ENCODE measurements at places on chromosomes 1 and 21. TPM values are rescaled to one million over a fixed set of nuclear protein-coding genes. Genes with fewer than 3 reads are reported as not detected.

Gene LHX8
- not detected for total RNA-seq

DNA sequence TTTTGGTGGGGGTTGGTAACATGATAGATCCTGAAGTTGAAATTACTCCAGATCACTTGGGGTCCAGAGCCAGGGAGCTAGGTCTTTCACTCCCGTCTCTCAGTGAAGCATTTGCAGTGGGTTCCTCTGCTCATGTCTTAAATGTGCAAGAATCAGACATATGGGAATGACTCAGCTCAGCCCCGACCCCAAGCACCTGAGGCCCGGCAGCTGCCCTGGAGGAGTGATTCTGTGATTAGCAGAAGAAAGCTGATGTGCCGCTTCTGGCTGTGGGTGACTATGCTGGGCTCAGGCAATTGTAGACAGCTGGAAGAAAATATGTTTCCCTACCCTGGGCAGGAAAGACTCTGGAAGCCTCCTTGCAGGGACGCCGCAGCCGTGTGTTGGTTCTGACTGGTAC, 601.7 kb downstream of the NPHP4 start:
- no peak for DNase-seq

- no peak for DNase-seq
Observed at GRCh38 chr1:171345536-171345935, 31.6 kb downstream of the FMO4 start.

- DNase-seq = no peak
Observed at GRCh38 chr21:41655259-41655658, 111.6 kb downstream of the RIPK4 start.

DNA sequence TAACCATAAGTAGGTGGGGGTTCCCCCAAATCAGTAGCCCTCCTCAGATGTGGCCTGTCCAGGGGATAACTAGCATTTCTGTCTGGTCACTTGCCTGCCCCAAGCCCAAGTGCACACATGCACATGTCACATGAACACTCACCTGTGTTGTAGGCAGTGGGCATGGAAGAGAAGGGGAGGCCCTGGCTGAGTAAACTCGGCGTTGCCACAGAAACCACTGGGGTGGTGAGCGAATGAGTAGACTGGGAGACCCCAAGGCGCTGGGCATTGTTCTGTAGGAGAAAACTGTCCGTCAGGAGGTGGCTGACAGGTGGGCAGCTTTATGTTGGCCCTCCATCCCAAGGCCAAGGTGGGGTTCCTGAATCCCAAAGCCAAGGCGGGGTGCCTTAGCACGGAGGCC, 25.6 kb downstream of the MEF2D start:
- no peak for DNase-seq

GRCh38 chr21:36587388-36587787, 107.5 kb upstream of the CLDN14 start:
- DNase-seq = peak; percentile 22

DNA sequence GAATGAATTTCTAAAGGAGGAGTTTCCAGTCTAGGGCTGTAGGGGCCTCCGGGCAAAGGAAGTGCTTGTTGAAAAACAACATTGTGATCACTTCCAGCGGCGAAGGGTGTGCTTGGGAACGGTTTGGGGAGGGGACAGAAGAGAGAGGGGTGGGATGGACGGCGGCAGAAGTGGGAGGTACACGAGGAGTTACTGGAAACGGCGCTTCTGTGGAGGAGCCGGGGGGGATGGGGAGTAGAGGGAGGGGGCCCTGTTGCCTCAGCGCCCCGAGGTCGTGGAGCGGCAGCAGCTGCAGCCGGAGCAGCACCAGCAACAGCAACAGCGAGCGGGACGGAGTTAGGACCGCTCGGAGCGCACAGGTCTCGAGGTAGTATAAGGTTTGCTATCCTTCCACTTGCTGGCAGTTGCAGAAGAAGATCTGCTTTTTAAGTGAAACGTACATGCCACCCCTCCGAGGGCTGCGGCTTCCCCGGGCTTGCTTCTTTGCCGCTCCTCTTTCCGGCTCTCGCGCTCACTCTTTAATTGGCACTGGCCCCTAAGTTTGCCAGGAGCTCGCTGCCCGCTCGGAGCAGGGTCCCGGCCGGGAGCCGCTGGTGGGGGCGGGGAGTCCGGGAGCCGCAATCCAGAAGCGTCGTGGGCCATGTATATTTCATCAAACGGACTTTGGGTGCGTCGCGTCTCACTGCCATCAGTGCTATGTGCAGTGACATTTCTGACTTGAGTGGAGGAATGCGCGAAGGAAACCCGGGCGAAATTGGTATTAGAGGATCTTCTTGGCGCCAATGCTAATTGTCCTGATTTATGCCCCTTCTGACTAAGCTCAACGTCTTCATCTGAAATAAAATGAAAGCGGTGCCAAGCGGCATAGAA, 771 bp upstream of the NTNG1 start:
- peak; percentile 48 for DNase-seq

DNA sequence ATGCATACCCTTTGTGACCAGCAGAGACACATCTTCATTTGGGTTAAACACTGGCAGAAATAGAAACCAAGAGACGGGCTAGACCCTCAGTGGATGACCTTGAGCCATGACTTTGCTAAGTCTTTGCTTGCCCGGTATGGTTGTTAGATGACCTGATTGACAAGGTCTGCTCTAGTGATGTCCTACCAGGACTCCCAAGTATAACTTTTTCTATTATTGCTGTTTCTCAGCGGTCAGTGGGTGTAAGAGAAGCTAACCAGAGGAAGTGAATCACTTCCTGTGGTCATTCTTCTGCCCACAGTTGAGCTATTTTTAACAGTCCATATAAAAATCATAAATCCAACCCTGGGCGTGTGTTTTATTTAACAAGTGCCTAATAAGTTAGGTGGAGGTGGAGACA, 126.2 kb upstream of the ETS2 start:
- DNase-seq = peak; percentile 74

- DNase-seq = peak; percentile 97
Observed at GRCh38 chr1:36150296-36151133, 1.2 kb upstream of the TRAPPC3 start.

DNA sequence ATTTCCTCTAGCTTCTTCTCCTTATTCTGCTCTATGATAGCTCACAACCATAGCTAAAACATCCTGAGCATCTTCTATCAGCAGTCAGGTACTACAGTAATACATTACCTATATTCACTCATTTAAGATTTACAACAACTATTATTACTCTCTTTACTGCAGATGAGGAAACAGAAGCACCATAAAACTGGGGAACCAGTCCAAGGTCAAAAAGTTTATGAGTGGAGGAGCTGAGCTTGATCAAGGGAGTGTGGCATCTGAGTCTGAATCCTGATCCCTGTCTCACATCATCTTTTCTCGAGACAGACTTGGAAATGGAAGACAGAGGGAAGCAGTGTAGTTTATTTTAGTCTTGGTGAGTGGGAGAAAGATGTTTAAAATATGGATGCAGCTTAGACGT, 288.6 kb downstream of the RGS7 start:
- DNase-seq = no peak

GRCh38 chr1:1438531-1439381, 3.3 kb downstream of the VWA1 start:
- DNase-seq = no peak

DNA sequence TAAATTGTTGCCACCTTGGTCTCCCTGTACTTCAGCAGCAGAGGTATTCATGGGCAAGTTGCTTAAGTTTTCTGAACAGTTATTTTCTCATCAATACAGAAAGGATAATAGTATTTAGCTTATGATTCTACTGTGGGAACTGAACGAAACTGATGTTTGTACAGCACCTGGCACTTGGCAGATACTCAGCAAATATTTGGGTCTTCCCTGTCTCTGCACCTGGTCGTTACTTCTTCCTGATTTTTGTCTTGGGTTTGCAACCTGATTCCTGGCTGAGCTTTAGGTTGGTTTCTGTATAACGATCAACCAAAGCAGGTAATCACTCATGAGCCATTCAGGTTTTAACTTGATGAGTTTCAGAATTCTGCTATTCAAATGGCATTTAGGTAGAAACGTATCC, 490.6 kb downstream of the KIF26B start:
- DNase-seq = no peak

Gene RAP1A
- 19.9 TPM for total RNA-seq

Gene LEMD1
- not detected for total RNA-seq

DNA sequence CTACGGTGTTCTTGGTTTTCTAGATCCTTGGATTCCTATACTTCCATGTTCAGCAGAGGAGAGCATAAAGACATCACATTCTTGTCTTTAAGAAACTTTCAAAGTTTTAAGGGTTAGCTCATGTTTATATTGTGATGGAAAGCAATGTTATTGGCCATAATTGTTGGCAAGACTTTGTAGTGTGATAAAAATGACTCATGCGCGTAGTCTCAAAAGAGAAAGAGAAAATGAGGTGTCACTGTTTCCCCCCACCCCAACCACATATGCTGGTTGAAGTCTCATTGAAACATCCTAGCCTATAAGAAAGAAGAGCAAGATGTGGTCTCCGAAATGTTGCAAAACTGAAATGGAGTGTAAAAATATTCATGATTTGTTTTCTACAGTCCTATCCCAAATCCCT, 348.8 kb downstream of the PTBP2 start:
- DNase-seq = no peak

Gene TMEM51
- total RNA-seq = 12.1 TPM

DNA sequence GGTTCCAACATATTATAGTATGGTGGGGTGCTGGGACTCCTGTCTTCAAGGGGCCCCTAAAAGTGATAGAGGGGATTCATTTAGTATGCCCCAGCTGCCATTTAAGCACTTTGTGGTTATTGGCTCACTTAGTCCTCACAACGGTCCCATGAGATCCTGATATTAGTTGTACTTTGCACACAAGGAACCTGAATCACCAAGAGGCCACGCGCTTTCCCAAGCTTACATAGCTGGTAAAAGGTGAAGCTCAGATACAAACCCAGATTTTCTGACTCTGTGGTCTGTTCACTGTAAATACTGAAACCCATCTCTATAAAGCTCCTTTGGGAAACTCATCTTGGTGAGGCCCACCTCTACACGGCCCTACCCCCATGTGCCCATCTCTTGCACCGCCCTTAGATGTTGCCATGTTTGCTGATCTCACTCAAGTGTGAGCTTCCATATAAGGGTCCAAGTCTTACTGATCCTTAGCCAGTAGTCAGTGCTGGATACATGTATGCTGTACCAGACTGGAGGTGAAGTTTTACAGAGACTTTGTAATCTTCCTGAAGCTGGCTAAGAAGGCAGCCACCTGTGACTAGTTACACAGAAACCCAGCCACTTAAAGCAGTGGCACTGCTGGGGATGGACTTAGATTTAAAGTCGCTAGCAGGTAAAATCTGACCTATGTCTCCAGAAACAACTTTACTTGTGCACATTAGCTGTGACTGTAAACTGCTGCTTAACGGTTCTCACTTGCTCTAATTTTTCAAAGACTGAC, 124.4 kb upstream of the HOOK1 start:
- no peak for DNase-seq

Gene ZBED6
- 10.5 TPM for total RNA-seq

GRCh38 chr1:2290595-2291510, 62.7 kb downstream of the SKI start:
- peak; percentile 99 for DNase-seq

GRCh38 chr1:15757016-15757543, 1.5 kb upstream of the FBLIM1 start:
- DNase-seq = no peak

- no peak for DNase-seq
Observed at GRCh38 chr1:3423896-3424611, 30.4 kb upstream of the ARHGEF16 start.

Gene GSTM2
- total RNA-seq = 18.4 TPM
